ENCODE measurements at places on chromosomes 6 and 20.

DNA sequence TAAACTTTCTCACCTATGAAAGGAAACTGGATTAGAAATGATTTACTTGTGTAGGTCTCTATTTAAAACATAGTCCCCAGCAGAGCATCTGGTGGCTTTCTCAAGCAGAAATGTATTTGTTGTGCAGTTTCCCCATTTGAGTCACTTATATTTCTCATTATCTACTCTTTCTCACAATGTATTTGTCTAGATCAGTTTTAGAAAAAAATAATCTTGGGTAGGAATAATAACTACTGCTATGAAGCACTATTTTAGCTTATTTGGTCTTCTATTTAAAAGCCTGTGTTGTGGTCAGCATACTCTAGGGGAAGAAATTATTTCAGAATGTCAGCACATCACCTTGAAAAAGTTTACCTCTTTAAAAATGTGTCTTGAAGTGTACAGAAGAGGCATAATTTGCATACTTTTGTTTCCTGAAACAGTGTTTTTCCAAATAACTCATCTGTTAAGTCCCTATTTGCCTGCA is 60.9 kb upstream of the PRL start:
- DNase-seq = no peak

DNA sequence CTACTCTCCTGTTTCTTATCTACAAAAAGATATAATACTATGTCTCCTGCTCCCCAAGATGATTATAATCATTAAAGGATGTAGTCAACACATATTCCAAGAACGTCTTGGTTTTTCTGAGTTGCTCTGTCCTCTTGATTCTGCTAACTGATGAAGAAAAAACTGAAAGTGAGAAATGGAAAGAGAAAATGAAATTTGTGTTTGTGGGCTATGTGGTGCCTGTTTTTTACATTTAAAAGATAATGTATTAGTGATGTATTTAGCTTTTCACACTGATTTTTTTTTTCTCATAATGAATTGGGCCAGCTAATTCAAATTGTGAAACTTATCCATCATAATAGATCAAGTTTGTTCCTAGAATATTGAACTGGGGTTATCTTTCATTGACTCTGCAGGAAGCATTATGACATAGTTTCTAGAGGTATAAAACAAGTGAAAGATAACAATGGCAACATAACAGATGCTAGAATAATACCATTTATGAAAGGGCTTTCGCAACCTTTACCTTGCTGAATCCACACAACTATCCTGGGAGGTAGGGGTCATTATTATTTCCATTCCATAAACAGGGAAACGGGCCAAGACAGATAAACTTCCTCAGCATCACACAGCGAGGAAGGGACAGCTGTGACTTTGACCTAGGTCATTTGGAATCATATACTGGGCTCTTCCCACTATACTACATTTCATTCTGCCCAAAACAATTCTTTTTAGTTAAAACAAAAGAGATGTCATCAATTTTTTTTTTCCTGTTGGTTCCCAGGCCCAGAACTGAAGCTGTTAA is 336.7 kb downstream of the GJA1 start:
- no peak for DNase-seq

- no peak for DNase-seq
Observed at GRCh38 chr6:87879132-87879861, 168.3 kb upstream of the SPACA1 start.

DNA sequence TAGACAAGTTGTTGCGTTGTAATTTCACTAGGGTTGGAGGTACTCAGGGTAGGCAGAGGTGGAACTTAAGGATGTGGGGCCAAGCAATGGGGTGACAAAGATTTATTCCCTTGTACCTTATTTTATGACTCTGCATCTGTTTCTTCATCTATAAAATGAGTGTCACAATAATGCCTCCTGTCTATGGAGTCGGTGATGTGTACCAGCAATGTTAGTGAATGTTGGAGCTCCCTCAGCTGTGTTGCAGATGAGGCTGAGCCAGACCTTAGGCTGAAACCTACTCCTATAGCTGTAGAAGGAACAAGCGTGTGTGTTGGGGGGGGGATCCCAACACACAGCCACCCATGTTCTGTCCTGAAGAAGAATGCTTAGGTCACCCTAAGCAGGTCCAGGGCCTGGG is 4.5 kb downstream of the UBE2C start:
- no peak for DNase-seq

- DNase-seq = peak; percentile 38
Observed at GRCh38 chr20:31617432-31618104, 12.5 kb downstream of the ID1 start.

DNA sequence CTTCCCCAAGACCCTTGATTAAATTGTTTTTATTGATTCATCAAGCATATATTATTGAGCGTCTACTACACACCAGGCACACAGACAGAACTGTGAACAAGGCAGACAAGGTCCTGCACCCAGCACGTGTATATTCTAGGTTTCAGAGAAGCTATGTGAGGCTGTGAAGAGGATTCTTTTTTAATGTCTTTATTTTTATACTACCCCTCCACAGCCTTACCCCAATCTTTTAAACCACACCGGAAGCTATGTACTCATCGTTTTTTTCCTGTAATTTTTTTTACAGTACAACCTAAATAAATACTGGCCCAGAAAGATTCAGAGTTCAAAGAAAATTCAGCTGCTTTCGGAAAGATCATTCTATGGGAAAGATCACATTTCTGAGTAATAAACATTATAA is 10.0 kb downstream of the SGK1 start:
- no peak for DNase-seq

- no peak for DNase-seq
Observed at GRCh38 chr6:11625302-11625701, 87.8 kb downstream of the TMEM170B start.

DNA sequence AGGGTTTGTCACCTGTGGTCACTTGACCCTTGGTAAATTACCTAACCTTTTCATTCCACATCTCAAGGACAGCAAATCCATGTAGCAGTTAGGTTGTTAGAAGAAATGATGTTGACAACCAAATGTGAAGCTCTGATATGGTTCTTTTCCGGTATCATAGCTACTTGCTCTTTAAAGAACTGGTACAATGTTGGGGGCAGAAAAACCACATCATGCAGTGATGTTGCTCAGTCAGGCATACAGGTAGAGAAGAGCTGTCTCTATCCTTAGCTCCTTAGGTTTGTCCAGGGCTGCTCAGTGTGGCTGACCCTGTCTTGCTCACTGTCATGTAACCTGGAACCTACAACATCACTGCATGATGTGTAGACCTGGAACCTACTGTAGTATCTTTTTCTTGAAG is 135.5 kb downstream of the LRRC1 start:
- DNase-seq = no peak

GRCh38 chr20:9495701-9496100 is 18.7 kb upstream of the LAMP5 start:
- no peak for DNase-seq

GRCh38 chr6:6997263-6998193 is 110.2 kb upstream of the RREB1 start:
- DNase-seq = no peak

- DNase-seq = no peak
Observed at GRCh38 chr20:2234598-2235191, 61.1 kb upstream of the TGM3 start.

DNA sequence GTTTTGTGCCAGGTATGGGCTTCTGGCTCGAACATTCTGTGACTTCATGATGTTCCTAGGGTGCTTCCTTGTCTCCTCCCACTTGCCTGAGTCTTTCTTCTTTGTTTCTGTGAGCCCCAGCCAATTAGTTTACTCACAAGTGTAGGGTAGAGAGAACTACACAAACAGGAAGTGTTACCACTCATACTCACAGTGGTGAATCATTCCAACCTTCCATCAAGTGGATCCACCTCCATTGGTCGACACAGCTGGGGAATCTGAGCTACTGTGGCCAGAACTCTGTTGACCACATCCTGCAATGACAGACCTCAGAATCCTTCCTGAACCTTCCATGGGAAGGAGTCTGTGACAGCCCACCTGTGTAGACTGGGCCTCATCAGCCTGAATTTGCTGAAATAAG is 76.8 kb downstream of the UNC5CL start:
- DNase-seq = no peak

- no peak for DNase-seq
Observed at GRCh38 chr6:104639668-104640067, 220.1 kb downstream of the HACE1 start.

DNA sequence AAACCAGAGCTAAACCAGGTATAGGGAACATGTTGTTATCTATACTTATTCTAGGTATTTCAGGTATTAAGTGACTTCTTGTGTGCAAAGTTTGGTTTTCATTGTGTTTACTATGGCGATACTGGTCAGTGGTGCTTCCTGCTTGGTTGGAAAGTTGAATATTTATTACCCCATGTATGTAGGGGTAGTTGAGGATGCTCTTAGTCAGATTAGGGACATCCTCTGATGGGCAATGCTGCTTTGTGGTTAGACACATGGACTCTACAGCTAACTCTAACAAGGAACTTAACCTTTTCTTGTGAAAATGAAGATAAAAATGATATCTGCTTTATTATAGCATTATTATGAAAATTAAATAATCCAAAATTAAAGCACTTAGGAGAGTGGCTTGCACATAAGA is 44.1 kb upstream of the ENPP1 start:
- DNase-seq = no peak

GRCh38 chr6:38570750-38571149 is 69.0 kb downstream of the BTBD9 start:
- DNase-seq = no peak

DNA sequence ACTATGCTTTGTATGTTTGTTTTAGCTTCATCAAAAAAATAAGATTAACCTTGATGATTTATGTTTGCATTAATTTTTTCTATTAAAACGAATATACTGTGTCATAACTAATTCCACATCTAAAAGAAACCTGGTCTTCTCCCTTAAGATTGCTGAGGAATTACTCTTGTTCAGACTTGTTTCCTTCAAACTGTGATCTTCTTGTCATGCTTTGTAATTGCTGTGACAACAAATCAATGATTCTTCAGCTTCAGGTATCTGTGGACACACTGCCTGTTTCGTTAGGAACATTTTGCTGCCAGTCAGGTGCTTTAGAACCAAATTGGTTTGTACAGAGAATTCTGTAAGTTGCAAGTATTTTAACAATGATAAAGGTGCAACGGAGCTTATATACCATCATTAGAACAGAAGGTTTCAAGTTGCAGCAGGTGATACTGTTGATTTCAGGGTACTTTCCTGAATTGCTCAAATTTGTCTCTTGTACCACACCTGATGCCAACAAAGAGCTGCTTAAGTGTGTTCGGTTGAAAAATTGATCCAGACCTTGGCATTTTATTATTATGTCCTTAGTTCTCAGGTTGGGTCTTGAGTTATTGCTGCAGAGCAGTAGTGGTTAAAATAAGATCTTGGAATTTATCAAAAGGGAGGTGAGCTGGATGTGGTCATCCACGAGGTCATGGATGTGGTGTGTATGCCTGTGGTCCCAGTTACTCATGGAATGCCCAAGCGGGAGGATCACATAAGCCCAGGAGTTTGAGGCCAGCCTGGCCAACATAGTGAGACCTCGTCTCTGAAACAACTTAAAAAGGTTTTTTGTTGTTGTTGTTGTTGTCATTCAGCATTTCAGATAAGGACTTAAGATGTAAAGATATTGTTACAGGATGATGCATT is 19.5 kb downstream of the SYTL3 start:
- no peak for DNase-seq

All from CD4-positive, alpha-beta T cell treated with Interleukin-15 for 1 hour (primary cell).